ENCODE measurements at places on chromosomes 12 and 14. TPM values are rescaled to one million over a fixed set of nuclear protein-coding genes. Genes with fewer than 3 reads are reported as not detected.

GRCh38 chr12:71439613-71440344 lies at the start of gene LGR5:
TSS of gene LGR5 (plus strand) at chr12:71439798. CDS start at chr12:71440081, 283 bp downstream.
- DNase-seq, result peak; percentile 88

DNA sequence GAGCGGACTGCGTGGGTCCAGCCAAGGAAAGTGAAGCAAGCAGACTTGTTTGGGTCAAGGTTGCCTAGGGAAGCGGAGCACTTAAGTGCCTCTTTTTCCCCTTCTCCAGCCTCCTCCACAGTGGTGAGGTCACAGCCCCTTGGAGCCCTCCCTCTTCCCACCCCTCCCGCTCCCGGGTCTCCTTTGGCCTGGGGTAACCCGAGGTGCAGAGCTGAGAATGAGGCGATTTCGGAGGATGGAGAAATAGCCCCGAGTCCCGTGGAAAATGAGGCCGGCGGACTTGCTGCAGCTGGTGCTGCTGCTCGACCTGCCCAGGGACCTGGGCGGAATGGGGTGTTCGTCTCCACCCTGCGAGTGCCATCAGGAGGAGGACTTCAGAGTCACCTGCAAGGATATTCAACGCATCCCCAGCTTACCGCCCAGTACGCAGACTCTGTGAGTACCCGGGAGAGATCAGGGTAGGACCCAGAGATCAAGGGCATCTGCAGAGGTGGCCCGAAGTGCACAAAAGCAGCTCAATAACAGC lies at the start of gene TSHR:
TSHR (plus strand) TSS at position 206 of the 526 bp plus-strand sequence; CDS start at position 266, 60 bp downstream.
- DNase-seq, result no peak

DNA sequence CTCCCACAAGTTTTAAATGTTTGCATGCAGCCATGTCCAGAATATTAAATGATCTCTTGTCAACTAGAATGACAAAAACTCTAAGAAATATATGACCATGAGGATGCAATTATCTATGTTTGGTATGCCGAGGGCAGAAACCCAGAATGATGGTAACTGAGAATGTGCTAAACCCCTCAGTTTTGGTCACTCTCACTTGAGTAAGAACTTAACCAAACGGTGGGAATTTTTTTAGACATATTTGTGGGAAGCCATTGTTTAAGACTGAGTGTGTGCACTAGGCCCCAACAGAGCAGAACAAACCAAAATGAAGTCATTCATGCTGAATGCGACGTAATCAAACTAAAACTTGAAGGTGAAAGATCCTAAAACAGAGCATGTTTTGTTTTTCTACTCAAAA lies 1927.9 kb upstream of the SEL1L start:
- no peak for DNase-seq

DNA sequence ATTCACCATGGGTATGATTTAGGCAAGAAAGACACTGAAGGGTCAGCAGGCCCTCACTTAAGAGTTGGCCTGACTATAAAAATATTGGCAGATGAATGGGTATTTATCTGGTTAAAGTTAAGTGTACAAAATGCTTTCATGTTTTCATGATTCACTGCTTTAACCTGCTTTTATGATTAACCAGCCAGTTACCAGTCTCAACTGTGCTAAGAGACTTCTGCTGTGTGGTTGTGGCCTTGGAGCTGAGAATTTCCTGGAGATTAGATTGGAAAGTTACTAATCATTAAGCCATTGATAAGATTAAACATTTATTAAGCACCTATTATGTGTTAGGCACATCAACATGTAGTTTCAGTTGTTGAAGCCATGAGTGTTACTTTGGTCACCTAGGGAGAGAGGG lies 68.9 kb downstream of the RASSF8 start:
- no peak for DNase-seq

DNA sequence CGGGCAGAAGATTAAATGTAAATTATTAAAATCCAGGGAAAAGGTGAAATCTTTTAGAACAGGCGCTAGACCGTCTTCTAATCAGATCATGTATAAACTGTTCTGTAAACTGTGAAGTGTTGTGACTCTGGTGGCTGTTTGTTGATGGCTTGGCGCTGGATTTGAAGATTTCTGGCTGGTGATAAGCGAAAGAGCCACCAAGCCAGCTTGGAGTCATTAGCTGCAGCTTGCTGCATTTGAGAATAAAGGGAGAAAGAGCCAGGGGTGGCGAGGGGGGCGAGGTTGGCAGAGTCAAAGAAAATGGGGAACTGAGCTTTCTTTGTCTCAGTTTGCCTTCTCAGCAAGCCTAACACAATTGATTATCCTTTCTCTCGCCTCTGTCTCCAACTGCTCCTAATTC lies 8.0 kb downstream of the SYNDIG1L start:
- no peak for DNase-seq

NYNRIN gene
- 27.2 TPM for polyA plus RNA-seq

DNA sequence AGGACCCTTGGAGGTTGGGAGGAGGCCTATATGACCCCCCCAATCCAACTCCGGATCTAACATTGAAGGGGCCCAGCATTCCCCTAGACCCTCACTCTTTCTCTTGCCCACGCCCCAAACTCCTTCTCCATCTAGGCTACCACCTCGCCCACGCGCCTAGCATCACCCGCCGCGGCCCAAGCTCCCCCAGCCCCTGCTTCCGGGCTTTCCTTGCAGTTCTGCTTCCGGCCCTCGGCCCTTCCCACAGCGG lies 445 bp downstream of the CERS5 start:
- DNase-seq, result no peak

DNA sequence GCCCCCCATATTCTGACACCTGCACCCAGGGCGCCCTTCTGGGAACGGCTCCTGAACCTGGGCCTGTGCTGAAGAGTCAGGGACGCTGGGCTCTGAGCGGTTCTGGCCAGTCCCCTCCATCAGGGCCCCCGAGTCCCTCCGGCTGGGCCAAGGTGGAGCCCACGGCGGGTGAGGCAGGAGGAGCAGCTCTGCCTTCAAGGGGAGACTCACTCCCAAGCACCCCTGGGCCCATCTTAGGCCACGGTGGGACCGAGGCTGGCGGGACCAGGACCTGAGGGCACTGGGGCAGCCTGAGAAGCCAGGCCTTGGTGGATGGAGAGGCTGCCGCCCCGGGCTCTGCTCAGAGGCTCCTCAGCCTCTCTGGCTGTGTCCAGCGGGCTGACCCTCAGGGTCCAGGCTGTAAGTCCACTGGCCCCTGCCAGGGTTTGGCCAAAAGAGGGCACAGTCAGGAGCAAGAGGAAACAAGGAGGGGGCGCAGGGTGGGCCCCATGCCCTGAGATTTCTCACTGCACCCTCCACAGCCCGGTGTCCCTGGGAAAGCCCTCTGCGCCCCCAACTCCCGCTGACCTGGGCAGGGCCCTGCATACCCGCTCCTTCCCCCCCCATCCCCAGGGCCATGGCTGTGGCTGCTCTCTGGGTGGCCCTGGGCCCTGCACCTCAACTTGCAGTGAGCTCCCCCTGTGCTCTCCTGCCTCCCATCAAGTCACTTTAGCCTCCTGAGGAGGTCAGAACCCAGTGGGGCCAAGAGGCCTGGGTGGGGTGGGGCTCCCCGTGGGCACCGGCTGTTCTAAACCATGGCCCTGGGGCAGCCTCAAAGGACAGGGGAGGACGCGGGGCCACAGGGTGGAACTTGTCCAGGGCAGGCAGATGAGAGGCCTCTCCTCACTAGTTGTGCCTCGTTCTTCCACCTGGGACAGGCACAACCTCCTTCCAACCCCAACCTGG lies 266.4 kb upstream of the SFSWAP start:
- DNase-seq, result no peak

- DNase-seq, result no peak
Measured at GRCh38 chr12:75488553-75488952, 8.0 kb downstream of the GLIPR1 start.

CIROP gene
- polyA plus RNA-seq, result not detected

GRCh38 chr14:50875359-50876070 lies 3.7 kb downstream of the ABHD12B start:
- DNase-seq, result no peak

- no peak for DNase-seq
Measured at GRCh38 chr14:79062226-79062625, 892.1 kb downstream of the NRXN3 start.

DNA sequence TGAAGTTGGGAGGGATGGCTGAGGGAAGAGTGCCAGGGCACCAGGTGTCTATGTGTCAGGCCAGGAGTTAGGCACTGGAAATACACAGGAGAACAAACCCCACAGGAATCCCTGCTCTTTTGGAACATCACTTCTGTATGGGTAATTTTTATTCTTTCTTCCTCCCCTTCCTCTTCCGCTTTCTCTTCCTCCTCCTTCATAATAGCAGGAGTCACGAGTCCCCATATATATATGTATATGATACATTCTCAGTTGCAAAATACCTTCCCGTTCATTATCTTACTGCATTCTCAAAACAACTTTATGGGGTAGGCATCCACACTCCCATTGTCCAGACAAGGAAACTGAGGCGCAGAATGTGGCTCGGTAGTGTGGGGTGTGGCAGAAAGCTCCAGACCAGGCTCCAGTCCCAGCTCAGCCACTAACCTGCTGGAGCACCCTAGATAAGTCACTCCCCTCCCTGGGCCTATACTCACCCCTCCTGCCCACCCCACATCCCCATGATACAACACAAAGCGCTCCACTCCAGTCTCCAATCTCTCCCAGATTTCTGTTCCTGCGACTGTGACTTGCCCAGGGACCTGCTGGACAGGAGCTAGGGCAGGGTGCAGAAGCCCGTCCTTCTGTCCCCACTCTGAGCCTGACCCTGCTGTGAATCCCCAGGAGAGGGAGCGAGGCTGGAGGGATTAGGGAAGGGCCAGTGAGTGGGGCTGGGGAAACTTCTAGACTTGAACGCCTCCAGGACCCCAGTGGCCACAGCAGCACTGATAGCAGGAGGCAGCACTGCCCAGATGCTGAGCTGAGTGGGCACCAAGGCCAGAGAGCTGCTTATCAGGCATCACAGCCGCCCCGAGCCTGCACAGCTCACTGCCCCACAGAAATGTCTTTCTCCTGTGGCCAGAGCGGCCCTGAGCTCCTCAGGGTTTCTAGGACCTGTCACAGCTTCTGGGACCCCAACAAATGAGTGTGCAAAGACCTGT lies 1.4 kb upstream of the AQP2 start:
- DNase-seq, result no peak

CDH24 gene
- polyA plus RNA-seq, result 3.1 TPM

KRT71 gene
- not detected for polyA plus RNA-seq

- no peak for DNase-seq
Measured at GRCh38 chr14:105082703-105083102, 17.5 kb upstream of the GPR132 start.

RPL10L gene
- not detected for polyA plus RNA-seq

GRCh38 chr14:100015251-100015655 lies 50.0 kb upstream of the EVL start:
- DNase-seq, result no peak

DNA sequence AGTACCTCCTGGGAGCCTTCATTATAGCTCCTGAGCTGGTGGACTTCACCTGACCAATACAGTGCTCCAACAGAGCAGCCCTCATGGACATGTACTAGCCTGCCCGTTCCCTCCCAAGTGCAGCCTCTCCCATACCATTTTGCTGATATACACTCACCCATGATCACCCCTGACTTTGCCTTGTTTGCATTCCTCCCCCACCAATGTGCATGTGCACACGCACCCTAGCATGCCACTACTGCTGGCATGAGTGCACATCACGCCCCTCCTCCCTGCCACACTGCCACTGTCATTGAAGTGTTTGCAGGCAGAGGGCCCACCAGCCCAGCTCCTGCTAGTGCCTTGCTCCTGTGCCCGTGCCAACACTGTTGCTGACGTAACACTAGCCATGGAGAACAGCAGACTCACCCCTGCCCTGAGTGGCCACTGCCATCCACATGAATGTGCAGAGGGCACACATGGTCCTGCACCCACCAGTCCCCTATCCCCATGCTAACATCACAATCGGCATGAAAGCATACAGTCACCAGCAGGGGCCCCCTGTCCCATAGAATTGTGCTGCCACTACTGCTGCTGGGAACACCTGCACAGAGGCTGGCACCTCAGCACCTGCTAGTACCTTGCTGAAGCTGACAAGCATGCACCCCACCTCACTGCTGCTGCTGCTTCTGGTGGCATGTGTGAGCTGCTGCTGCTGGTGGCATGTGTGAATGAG lies 110.3 kb downstream of the SINHCAF start:
- no peak for DNase-seq

GRCh38 chr12:98053202-98053601 lies 462.2 kb upstream of the TMPO start:
- DNase-seq, result no peak

DNA sequence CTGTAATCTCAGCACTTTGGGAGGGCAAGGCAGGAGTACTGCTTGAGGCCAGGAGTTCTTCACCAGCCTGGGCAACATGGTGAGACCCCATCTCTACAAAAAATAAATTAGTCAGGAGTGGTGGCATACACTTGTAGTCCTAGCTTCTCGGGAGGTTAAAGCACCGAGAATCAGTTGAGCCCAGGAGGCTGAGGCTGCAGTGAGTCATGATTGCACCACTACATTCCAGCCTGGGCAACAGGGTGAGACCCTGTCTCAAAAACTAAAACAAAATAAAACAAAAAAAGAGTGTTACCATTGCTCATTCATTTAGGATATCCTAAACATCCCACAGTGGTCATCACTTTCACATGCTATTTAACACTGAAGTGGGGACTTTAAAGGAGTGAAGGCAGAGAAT lies 7.8 kb downstream of the NEK9 start:
- no peak for DNase-seq

DNA sequence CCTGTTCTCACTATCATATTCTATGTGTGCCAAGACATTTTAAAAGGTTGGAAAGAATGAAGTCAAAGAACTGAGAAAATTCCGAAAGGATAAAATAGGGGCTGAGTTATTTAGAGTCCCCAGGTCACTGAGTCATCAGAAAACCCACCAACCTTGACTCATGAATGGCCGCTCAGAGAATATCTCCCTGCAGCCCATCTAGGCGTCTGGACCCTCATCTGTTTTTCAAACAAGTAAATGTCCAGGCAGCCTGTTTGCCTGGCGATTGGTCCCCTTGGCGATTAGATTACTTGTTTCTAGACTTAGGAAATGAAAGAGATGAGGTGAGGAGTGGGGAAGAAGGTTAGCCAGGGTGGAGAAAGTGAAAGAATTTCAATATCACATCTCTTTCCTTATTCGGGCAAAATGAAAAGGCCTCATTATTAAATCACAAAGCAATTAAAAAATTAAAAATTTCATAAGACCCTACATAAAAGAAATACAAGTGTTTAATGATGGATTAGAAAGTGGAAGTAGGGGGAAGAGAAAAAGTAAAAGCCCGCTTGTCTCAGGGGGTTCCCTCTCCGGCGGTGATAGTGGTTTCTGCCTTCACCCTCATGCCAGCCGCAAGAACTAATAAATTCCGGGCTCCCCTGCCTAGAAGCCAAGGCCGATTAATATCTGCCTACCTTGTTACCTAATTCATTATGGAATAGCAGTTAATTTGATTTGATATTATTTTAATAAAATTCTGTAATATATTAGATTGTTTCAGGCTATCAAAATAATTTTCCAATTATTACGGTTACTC lies 415.9 kb downstream of the BCL11B start:
- DNase-seq, result no peak

GRCh38 chr12:64991121-64991611 lies 129.9 kb downstream of the WIF1 start:
- no peak for DNase-seq

GRCh38 chr12:48924617-48925303 lies 532 bp downstream of the FKBP11 start:
- peak; percentile 55 for DNase-seq

DNA sequence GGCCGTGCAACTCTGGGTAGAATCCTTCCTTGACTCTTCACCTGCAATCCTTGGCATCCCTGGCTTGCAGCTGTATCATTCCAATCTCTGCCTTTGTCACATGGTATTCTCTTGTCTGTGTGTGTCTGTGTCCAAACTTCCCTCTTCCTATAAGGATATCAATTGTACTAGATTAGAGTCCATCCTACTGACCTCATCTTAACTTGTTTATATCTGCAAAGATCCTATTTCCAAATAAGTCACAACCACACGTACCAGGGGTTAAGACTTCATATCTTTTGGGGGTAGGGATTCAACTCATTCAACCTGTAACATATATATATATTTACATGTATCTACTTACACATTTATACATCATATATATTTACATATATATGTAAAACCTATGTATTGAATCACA lies 29.6 kb upstream of the RASSF3 start:
- DNase-seq, result no peak
